ENCODE measurements at places on chromosomes 7 and 10.

DNA sequence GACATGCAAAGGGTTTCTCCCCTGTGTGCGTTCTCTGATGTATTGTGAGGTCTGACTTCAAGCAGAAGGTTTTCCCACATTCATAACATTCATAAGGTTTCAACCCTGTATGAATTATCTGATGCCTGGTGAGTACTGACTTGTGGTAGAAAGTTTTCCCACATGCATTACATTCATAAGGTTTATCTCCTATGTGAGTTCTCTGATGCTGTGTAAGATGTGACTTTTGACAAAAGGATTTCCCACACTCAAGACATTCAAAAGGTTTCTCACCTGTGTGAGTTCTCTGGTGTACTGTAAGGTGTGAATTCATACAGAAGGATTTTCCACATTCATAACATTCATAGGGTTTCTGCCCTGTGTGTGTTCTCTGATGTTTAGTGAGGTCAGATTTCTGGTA is 45.1 kb downstream of the ZNF33B start:
- no peak for DNase-seq

- no peak for DNase-seq
These were observed 35.6 kb downstream of the PLAC9 start for GRCh38 chr10:80168162-80168511.

DNA sequence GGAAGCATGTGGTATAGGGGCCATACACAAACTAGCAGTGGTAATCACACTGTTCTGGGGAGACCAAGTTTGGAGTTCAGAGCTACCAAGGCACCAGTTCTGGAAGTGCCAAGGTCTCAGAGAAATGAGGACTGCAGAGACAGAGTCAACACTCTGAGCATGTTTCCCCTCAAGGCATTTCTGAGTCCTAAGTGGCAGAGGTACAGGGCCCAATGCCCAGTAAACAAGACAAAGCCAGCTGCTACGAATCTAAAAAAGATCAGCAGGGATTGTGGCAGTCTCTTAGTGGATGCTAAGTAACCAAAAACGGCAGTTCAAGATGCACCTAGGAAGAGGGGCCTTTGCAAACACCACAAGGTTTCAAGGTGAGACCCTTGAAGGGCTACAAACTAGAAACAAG is 271.9 kb downstream of the TNS3 start:
- no peak for DNase-seq

DNA sequence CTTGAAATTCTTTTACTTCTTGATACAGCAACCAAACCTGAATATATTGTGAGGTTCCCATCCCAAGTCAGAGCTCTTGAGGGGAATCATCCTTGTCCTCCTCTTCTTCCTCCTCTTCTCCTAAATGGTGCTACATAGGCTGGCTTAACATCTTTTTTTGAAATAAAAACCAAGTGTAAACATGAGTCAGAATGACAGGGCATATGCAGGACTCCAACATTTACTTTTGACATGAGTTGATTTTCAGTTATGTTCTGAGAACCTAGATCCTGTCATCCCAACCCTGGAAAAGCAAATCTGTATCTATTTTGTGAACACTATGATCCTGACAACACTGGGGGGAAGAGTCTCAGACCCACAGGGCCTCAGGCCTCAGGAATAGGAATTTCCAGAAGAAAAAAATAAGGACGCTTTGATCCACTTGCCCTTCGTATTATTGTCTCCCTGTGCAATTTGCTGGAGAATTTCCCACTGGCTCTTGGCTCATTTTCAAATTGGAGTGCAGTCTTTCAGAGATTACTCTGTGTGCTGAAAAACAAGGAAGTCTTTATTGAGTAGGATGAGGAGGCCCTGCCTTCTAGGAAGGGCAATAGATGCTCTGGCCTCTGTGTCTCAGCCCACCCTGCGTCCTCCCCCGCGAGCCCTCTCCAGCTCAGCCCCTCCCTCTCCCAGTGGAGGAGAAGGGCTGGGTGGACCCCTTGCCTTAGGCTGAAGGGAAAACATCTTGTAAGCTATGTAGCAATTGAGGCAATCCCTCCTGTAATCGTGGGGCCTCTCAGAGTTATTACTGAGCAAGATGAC is 121.6 kb downstream of the CREB5 start:
- DNase-seq, result peak; percentile 3

DNA sequence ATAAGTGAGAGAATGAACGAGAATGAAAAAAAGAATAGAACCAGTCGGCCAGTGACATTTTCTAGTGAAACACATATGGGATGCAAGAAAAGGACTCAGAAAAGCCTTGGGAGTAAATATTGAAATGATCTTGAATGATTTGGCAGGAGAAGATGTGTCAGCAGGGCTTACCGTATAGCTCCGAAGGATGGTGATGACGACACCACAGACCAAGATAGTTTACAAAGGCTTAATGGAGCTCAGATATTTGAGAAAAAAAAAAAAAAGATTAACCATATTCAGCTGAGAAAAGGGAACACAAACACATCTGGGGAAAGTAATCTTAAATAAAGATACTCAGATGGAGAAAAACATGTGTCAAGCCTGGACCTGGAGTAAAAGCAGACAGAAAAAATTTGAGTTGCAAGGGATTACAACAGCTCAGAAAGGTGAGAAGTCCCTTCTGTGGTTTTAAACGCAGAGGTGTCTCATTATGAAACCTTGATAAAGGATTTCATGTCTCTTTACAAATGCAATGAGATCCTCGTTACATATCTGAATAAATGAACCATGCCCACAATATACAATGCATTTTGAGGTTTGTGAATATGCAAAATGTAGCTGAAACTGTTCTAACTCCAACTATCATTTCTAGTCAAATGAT is 36.0 kb downstream of the DNAJB9 start:
- DNase-seq, result no peak

DNA sequence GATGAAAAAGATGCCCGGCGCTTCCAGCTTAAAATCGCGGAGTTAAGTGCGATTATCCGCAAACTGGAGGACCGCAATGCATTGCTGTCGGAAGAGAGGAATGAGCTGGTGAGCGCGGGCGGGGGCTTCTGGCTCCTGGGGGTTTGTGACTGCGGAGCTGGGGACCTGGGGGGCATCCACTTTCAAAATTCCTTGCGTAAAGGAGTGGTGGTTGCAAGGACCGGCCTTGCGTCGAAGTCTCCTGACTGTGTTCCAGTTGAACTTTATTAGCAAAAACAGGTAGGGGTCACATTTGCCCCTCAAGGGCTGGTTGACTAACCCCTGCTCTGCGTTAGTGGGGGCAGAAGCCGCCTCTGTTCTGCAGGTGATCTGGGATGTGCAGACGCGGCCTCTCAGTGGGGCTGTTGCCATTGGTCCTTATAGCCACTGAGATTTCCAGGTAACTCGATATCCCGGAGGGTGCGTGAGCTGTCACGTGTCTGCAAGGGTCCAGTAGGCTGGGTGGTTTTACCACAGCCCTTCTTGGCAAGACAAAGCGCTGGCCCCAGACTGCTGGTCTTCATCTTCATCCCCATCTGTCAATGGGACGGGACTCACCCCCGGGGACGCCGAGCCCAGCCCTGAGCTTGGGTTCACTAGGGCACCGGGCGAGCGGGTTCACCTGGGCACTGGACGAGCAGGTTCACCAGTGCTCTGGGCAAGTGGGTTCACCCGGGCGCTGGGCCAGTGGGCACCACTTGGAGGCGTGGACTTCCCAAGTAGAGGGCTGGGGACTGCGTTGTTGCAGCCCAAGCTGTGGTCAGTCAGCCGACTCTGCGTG is 51.5 kb upstream of the DPYSL4 start:
- DNase-seq, result no peak

DNA sequence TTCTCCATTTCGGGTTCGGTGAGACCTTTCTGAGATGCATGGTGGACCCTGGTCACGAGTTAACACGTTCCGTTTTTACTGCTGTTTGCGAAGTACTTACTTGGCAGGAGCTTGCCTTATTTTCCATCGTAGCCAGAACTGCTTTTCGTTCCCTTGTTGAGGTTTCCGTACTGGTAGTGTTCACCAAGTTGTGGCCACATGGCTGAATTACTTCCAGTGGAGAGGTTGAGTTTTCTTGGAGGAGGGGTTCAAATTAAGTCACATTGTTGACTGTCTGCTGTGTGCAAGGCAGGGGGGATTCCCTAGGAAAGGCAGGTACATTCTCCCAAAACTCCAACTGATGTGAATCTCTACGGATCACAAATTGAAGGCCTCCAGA is 4.0 kb downstream of the MXI1 start:
- DNase-seq, result no peak

DNA sequence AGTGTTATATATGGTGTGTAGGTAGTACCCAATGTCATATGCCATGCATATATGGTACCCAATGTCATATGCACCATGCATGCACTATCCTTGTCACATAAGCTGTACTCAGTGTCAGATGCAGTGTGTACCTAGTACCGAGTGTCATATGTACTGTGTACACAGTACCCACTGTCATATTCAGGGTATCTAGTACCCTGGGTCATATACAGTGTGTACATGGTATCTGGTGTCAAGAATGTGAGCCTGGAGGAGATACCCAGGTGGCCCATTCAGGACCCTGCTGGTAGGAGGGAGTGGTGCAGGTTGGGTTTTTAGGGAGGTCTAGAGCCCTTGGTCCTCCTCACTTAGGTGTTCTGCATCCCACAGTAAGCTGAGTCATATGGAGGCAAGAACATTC is 1.8 kb downstream of the ZMYND11 start:
- no peak for DNase-seq

GRCh38 chr7:91636129-91636724 is 244.3 kb downstream of the MTERF1 start:
- no peak for DNase-seq

DNA sequence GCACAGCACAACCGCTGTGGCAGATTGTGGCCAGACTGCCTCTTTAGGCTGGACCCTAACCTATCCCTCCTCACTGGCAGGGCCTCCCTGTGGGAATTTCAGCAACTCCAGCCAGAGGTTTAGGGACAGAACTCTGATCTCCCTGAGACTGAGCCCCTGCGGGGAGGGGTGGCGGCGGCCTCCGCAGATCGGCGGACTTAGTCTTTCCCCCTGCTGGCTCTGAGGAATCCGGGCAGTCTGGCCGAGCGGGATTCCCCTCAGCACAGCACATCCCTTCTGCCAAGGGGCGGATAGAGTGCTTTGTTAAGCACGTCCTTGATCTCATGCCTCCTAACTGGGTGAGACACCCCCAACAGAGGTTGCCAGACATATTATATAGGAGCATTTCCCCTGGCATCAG is 224.2 kb upstream of the NPY start:
- no peak for DNase-seq

- peak; percentile 12 for DNase-seq
These were observed 8.0 kb downstream of the RSU1 start for GRCh38 chr10:16809074-16809718.

- DNase-seq, result no peak
These were observed 151.3 kb downstream of the CAMK1D start for GRCh38 chr10:12500381-12501303.

- no peak for DNase-seq
These were observed 140.3 kb upstream of the KLF14 start for GRCh38 chr7:130874071-130874915.

- DNase-seq, result no peak
These were observed 8.0 kb downstream of the CCDC186 start for GRCh38 chr10:114166043-114166442.

DNA sequence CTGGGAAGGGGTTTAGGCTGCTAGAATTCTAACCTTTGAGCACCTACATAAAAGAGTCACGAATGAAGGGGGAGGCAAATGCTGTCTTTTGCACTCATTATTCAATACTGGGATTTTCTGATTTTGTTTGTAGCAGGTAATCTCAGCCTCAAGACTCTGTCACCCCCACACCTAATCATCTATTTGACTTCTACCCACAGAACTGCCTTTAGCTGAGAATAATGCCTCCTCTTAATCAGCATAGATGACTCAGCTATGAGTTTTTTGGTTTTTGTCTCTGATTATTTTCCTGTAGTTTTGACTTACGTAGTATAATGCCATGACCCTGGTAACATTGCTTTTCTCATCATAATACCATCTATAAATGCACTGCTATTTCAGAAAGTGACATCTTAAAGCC is 42.7 kb upstream of the CACNB2 start:
- DNase-seq, result no peak

- DNase-seq, result no peak
These were observed 162.8 kb downstream of the ELMO1 start for GRCh38 chr7:37285706-37286453.

- DNase-seq, result no peak
These were observed 39.4 kb downstream of the ADRA2A start for GRCh38 chr10:111116211-111116610.

- no peak for DNase-seq
These were observed 434.3 kb upstream of the AKR1E2 start for GRCh38 chr10:4391683-4392082.

GRCh38 chr10:116178086-116178605 is 94.9 kb downstream of the GFRA1 start:
- no peak for DNase-seq

DNA sequence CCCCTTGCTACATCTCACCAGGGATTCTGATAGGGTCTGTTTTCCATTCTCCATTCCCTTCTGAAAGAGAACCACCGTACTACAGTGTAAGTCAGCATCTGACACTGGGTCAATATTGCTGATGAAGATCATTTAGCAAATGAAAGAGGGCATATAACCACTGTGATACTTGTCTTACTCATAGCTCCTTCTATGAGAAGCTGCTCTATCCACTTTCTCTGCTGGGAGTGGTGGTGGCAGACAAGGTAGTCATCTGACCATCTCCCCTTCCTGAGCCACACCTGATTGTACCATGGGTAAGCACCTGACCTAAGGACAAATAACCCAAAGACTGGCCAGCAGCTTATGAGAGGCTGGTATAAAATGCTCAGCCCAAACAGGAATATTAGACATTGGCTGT is 220.4 kb downstream of the DOCK4 start:
- no peak for DNase-seq

DNA sequence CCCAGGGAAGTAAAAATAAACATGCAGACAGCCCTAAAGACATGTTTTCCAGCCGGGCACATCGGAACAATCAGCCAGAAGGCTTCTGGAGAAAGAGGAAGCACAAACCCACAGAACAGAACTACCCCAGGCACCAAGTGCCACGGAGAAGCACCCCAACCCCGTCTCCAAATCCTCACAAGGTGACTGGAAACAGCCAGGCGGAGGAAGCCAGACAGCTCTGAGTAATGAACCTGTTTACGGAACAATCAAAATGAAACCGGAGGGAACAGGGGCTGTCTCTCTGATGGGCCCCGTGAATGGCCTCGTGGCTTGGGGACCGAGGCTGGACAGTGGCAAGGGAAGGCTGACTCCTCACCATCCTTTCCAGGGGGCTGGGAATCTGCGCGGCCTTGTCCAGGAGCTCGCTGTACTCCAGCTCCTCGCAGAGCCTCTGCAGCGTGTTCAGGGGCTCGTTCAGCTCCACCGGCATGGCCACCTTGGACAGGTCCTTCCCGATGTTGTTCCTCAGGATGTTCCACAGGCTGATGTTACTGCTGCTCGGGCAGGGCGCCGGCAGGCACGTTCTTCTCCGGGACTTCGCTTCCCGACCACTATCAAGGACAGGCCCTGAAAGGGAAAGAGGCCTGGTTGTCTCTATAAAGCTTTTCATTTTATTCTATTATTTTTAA is 77.0 kb upstream of the GSDME start:
- DNase-seq, result peak; percentile 8

GRCh38 chr7:73742338-73742752 is 3.7 kb upstream of the ABHD11 start:
- no peak for DNase-seq

- no peak for DNase-seq
These were observed 9.6 kb downstream of the BCL7B start for GRCh38 chr7:73547841-73548240.

GRCh38 chr10:113094114-113094486 is 144.1 kb downstream of the TCF7L2 start:
- no peak for DNase-seq
